ENCODE measurements at places on chromosomes 11 and 22.

DNA sequence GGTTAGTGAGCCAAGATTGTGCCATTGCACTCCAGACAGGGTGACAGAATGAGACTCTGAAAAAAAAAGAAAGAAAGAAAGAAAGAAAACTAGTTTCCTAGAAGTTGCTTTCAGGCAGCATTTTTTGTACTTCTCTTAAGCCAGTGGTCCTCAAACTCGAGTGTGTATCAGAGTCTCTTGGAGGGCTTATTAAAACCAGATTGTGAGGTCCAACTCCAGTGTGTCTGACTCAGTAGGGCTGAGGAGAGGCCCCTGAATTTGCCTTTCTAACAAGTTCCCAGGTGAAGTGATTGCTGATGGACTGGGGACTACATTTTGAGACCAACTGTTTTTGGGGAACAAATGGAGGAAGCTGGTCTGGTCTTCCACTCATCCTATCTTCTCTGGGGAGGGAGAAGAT, 57.5 kb upstream of the VSTM5 start:
- no peak for DNase-seq

DNA sequence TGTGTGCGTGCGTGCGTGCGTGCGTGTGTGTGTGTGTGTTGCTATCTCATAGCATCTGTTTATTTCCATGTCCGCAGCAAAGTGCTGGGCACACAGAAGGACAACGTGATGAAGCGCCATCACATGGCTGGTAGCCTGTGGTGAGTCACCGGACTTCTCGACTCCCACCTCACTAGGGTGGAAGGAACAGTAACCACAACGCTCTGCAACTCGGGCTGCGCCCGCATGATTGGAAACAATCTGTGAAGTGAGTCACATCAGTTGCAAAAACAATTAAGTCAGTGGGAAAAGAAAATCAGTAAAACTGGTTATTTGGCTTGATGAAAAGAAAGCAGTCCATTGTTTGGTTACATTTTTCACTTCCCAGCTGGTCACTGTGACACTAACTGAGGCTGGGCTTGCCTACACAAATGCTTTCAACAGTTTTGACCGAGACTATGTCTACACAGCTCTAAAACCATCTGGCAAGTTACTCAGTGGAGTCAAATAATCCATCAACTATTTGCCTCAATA, 437.3 kb upstream of the CADM1 start:
- DNase-seq, result no peak

GRCh38 chr11:129115652-129116586, 76.2 kb downstream of the ARHGAP32 start:
- no peak for DNase-seq

DNA sequence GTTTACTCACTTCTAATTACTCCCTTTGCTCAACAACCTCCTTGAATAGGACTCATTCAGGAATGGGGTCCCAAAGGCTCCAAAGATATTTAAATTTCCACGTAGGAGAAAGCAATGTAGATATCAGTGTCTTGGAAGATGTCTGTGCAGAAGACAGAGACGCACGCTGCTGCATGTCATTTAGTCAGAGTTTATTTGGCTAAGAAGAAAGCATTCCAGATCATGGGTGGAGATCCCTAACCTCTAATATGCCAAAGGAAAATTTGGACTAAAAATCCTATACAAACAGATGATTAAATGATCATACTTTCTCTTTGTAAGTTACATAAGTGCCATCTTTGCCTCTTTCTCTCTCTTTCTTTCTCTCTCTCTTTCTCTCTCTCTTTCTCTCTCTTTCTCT, at the start of gene OR10D3:
TSS of gene OR10D3 (plus strand) at position 278 of the 400 bp plus-strand sequence. CDS start 1,925 bp downstream, outside the sequence.
- DNase-seq, result no peak

- no peak for DNase-seq
These were observed 309.5 kb downstream of the CADM1 start for GRCh38 chr11:115194802-115195110.

DNA sequence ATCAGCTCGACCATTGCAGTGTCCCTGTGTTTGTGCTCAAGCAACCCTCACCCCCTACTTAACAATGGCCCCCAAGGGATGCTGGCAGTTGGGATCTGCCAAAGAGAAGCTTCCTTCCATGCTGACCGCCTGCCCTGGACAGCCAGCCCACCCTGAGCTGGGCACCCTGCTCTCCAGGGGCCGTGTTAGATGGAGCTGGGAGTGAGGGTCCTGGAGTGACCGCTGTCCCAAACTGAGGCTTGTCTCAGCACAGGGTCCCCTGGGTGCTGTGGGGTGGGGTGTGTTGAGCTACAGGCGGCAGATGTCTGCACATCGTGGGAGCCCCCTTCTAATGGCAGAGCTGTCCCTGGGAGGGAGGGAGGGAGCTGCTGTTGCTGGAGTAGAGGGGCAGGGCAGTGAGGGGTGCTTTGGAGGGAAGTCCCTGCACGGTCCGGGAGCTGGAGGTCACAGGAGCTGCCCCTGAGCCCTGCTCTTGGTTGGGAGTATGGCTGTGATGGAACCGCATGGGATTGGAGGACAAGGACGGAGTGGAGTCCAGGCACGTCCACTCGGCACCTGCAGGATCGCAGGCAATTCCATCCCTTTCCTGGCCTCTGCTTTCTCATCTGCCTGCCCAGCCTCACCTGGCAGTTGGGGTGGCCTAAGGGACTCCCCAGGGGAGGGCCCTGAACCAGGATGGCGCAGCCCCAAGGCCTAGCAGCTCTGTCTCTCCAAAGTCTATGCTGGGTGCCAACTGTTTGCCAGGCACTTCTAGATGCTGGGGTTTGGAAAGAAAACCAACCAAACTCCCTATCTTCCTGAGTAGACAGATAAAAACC, 126.3 kb downstream of the ARHGAP8 start:
- no peak for DNase-seq

DNA sequence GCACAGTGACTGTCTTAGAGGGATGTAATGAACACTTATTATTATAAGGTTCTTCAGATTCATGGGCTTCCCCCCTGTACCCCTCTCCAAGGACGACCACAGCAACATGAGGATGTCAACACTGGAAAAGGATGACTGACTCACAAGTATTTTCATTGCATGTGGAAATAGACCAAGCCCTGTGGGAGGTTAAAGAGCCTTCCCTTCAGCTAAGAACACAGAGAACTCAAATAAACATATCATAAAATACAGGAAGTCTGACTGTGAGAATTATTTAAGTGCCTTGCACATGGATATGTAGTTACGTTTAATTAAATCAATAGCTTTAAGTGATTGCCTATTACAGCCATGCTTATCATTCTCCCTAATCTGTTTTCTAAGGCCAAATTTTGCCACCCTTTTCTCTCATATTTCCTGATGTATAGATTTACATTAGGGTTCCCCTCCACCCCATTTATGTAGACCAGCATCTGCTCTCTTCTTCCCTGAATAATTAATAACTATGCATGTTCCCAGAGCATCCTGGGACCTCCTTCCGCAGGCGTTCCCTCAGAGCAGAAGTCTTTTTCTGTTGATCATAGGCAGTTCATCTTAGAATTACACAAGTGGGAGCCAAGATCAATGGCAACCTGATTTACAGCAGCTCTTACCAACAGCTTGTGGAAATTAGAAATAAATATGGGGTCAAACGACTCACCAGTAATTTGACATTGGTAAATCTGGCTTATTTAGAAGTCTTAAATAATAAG, 226.9 kb downstream of the OPCML start:
- no peak for DNase-seq

GRCh38 chr11:35063488-35063931, 75.5 kb upstream of the CD44 start:
- no peak for DNase-seq

GRCh38 chr11:95444309-95445241, 213.6 kb upstream of the SESN3 start:
- no peak for DNase-seq

GRCh38 chr11:65136515-65137096, 2.3 kb upstream of the SYVN1 start:
- no peak for DNase-seq

DNA sequence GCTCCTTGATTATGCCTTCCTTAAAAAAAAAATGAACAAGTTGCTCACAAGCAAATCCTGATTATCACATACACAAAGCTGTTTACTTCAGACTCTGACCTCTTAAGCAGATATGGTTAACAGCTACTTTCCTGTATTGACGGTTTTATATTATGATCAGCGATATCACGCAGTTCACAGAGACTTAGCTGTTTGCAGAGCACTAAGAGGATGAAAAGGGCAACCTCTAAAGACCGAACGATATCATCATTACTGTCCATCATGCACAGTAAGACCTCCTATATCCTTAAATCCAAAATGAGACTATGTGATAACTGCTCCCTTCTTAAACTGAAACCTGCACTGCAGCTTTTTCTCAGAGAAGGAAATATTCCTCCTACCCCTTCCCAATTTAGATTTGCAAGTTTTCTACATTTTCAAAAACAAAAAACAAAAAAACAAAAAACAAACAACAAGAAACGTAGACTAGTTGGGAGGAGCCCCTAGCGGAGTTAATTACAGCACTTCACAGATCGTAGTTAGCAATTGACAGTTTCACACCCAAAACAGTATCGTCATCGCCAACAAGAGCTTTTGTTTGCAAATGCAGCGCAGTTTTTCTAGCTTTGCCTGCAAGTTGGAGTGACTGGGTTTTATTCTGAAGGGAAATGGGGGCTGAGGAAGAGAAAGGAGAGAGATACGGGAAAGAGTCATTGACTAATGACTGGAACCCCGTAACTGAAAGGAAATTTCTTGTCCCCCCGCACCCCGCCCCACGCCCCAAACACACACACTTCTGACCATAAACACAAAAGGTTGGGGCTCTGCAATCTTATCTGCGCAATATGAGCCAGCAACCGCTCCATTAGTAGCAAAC, 1.2 kb downstream of the DDX6 start:
- DNase-seq, result peak; percentile 56

Data from CD4-positive, alpha-beta T cell treated with Interleukin-15 for 4 hours (primary cell).